Skin of body (tissue), 3 donors: ENCODE measurements at places on chromosomes 5 and 9. TPM values are rescaled to one million over a fixed set of nuclear protein-coding genes. Genes with fewer than 3 reads are reported as not detected.

SLC4A9 gene
- not detected for total RNA-seq

SUSD3 gene
- total RNA-seq, result 3.0 TPM

PCDHA13 gene
- total RNA-seq, result 0.79 TPM

NR5A1 gene
- total RNA-seq, result not detected

TRIM14 gene
- total RNA-seq, result 2.8 TPM

LIFR gene
- 70.8 TPM for total RNA-seq
